ENCODE measurements at places on chromosomes 16 and 17.

- DNase-seq: no peak
Measured at GRCh38 chr17:79750650-79751545, 20.2 kb downstream of the ENPP7 start.

- no peak for DNase-seq
Measured at GRCh38 chr16:75012380-75013081, 13.7 kb downstream of the ZNRF1 start.

DNA sequence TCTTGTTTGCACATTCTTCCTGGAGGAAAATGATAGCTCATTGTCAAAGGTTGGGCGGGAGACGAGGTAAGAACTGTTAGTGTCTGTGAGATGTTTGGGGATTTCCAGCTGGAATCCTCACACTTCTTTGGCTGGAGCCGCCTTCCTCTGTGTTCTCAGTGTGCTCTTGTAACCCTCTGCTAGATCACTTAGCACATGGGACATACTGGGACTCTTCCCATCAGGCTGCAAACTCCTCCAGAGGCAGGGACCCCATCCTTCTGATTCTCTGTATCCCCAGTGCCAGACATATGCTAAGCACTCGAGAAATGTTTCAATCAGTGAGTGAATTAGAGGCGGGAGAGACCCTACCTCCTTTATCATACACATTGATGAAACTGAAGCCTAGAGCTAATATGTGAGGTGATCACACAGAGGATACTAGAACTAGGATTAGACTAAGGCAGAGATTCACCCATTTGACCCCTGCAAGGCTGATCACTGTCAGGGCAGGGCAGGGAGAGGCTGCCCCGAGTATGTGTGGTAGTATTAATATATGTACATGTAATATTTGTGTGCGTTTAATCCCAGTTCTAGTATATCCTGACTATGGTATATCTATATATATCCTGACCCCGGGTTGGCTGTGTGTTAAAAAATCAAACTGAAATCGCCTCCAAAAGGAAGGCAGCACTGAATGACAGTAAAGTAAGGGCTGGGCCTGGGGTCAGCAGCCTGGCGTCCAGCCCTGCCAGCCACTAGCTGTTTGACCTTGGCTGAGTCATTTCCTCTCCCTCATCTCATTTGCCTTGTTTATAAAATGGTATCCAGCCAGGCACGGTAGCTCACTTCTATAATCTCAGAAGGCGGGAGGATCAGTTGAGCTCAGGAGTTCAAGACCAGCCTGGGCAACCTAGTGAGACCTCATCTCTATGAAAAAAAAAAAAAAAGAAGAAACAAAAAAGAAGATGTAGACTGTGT lies 75.5 kb upstream of the TBX2 start:
- no peak for DNase-seq

GRCh38 chr16:87531418-87531817 lies 38.6 kb upstream of the ZCCHC14 start:
- DNase-seq: no peak

All from activated T-cell treated with anti-CD3 and anti-CD28 coated beads for 48 hours (primary cell).